ENCODE measurements at places on chromosomes 1 and 21.

- no peak for DNase-seq
Observed at GRCh38 chr1:226649780-226650179, 89.3 kb downstream of the ITPKB start.

- no peak for DNase-seq
Observed at GRCh38 chr21:41813226-41813625, 46.4 kb upstream of the RIPK4 start.

DNA sequence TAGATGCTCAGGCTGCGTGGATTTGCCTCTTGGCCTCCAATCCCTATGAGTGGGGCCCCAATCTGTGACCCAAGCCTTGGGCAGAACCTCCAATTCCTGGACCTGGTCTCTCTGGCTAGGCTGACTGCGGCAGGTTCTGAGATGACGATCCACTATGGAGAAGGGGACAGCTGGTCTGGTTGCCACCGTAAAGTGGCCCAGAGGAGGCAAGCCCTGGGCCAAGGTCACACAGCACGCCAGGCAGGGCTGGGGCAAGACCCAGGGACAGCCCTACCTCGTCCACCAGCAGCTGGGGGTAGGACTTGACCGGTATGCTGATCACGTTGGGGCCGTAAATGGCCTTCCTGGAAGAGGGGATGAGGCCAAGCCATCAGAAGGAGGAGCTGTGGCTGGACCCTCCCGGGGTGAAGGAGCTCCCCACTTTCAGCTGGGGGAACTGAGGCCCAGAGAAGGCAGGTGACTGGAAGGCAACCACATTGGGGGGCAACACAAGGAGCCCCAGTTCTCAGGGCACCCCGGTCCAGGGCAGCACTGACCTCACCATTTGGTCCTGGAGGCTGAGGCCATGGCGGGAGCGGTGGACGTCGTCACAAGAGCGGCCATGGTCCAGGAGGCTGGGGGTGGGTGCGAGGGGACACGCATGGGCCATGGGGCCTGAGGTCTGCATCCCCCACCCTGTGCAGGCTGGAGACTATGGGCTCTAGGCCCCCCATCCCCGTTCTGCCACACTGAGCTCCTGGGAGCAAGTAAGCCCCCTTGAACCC is 9.8 kb downstream of the ATP13A2 start:
- DNase-seq = no peak

GRCh38 chr1:101312147-101312546 is 75.3 kb downstream of the S1PR1 start:
- peak; percentile 22 for DNase-seq

GRCh38 chr1:171468120-171468750 is 17.1 kb upstream of the PRRC2C start:
- DNase-seq = peak; percentile 47

DNA sequence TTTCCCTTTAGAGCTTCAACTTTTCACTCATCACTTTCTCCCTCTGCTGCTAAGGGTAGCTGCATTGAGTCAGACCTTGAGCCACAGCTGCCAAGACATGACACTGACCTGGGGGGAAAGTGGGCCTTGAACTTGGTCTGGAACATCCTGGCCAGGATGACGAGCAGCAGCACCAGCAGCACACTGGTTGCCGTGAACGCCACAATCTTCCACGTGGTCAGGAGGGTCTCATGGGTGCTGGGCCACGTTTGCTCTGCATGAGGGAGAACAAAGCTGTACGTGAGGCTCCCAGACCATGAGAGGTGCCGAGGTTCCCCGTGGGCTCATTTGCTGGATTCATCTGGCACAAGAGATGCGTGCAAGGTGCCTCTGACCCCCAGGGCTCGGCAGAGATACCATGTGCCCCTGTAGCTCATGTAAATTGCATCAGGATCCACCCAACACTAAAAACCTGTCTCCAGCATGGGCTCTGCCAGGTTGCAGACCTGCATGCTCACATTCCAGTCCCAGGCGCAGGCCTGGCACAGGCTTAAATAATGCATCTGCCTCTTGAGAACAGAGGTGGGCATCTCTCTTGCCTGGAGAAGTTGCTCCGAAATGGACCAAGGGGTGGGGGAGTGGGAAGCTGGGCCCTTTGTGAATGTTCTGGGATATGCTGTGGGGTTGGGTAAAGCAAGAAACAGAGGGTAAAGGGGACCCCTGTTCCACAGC is 84.6 kb upstream of the TLR5 start:
- DNase-seq = no peak

GRCh38 chr1:11806307-11806936 is 431 bp downstream of the CLCN6 start:
- DNase-seq = no peak
